NCI-H2081 treated with DMSO at 0.1 percent for 48 hours (cell line): ENCODE measurements at places on chromosomes 7 and 10.

- no peak for DNase-seq
Measured at GRCh38 chr7:117140921-117141320, 181.9 kb downstream of the WNT2 start.

- DNase-seq, result no peak
Measured at GRCh38 chr10:125152450-125153368, 7.7 kb downstream of the CTBP2 start.

DNA sequence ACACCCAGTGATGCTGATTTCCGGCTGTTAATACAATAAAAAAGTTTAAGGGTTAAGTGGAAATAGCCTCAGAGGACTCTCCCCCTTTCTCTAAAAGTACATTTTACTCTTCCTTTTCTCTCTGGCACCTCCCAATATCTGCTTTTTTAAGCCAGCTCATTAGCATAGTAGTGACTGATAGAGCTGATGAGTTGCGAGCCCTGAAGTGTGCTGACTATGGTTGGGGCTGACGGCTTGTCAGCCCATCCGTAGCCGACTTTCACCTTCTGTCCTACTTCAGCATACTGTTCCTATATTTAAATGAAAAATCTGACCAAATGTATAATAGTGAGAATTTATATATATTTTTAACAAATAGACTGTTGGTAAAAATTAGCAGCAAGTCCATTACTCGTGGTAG, 80.0 kb downstream of the SHH start:
- no peak for DNase-seq

DNA sequence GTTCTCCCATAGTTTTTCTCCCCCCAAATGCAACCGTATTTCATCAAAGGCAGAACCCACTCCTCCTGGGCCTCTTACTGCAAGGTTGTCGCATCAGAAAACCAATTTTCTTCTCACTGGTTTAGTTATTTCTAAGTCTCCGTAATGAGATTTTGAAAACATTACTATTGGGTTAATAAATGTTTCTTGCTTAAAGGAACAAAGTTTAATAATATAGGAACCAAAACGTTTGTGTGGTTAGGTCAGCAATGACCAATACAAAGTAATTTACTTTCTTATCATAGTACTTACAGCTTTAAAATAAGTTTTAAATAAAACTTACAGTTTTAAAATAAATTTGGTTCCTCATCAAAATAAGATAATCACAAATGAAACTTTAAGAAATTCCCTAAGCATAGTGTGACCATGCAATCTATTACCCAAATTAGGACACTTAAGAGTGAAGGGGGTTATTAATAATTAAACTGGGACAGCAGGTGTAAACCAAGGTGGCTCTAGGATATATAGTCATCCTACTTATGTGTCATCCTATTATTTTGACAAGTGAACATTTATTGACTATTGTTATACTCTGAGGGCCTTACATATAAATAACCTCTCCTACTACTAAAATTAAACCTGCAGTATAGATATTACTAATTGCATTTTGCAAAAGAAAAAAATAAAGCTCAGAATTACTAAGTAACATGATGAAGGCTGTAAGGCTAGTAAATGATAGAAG, 415.4 kb upstream of the LRRN3 start:
- no peak for DNase-seq
